ENCODE measurements at places on chromosomes 7 and 10.

GRCh38 chr10:86962981-86963310 is 4.5 kb downstream of the SNCG start:
- DNase-seq = no peak

DNA sequence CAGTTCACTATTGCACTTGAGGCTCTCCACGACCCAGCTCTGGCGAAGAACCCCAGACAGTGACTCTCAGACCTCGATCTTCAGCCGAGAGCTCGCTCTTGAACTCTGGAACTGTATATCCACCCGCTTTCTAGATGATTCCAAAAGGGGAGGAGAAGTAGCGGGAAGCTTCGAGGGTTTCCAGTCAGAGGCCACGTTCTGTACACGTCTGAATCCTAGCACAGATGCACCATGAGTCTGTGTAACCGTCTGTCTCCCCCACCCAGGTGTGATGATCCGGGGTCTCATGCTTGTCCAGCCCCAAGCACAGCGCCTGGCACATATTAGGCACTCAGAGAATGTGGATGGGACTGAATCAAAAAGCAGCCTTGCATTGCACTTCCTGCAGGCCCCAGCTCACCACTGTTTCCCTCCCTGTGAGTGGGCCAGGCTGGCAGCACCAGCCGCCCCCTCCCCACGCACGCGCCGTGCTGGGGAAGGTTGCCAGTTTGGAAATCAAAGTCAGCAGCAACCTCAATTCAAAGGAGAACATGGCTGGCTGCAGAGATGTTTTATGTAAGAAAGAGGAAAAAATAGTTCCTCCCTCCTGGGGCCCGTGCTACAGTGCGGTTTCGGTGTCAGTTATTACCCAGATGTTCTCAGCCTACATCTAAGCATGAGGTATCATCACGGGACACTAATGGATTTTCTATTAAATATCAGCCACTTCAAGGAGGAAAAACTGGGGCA is 5.7 kb downstream of the GRID2IP start:
- DNase-seq = no peak

- DNase-seq = no peak
Measured at GRCh38 chr7:105674200-105674920, 93.1 kb upstream of the EFCAB10 start.

DNA sequence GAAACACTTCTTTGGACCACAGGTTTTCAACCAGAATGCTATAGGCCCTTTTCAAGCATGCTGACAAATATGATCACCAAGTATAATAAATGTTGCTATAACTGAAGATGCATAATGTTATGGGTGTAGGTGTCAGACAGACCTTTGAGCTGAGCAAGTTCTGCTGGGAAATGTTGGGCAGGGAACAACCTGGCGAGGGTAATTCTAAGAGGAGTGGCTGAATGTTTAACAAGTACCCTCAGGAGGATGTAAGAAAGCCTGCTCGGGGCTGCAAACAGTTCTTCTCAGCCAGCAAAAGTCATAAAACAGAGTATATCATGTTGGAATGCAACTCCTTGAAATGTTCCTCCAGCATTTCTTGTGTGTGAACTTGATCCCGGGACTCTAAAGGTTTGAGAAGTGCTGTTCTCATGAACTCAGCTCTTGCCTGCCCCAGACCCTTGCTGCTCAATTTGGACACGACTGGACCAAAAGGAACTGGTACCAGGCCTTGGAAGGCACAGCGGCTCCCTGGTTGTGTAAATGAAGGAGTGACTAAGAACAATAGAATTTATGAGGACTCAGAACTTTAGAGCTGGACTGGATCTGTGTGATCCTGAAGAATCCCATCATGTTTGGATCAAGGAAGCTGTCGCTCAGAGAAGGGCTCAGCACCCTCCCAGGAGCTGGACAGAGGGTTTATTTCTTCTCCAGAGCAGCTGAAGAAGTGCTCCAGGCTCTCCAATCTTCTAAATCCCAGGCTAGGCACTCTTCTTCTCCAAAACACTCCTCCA is 143.2 kb upstream of the ANK3 start:
- DNase-seq = no peak

- DNase-seq = no peak
Measured at GRCh38 chr10:95243318-95243617, 47.5 kb downstream of the PDLIM1 start.

- DNase-seq = peak; percentile 26
Measured at GRCh38 chr7:21941611-21942141, 4.0 kb downstream of the CDCA7L start.

DNA sequence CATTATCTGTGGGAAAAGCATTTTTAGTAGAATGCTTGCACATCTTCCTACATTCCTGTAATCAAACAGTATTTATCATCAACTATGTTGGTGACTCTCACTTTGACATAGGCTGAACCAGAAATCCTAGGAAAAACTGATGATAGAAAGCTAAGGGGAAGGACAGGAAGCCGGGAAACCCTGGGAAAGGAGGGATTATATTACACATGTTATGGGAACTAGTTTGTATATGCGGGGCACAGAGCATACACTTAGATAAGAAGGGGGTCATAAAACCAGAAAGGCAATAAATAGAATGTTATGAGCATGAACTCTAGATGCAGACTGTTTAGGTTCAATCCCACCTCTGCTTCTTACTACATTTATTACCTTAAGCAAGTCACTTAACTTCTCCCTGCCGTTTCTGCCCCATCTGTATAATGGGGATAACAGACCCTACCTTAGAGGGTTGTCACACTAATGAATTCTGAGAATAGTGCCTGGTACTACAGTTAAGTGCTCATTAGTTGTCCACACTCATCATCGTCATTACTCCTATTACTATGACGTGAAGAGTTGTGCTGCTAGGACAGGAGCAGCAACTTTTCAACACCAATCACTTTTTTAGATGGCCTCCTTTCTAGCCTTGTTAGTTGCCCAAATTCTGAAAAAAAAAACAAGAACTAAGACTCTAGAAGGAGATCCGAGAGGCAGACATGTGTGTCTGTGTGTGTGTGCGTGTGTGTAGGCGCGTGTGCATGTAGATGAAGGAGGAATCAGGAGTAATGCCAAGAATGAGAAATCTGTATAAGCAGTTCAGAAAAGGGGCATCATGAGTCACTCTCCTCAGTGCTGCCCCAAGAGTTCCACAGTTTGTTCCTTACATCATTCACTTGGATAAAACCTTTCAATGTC is 52.2 kb downstream of the KMT2C start:
- DNase-seq = peak; percentile 86

GRCh38 chr7:89926194-89926593 is 228.1 kb upstream of the STEAP1 start:
- no peak for DNase-seq

DNA sequence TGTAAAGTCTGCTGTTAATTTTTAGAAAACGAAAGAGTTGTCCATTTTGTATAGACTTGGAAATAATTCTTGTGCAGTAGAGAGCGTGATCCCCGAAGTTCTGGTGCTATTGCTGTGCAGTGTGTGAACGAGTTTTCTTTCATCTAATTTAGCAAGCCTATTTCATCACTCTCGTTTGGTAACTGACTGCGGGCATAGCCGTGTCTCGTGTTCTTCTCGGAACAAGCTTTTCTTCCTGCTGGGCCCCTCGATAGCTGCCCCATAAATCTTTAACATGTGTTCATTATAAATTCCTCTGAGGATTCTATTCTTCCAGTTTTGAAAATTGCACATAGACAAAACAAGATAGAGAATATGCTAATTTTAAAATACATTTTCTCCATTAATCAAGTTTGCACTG is 622.0 kb upstream of the PFKP start:
- no peak for DNase-seq

DNA sequence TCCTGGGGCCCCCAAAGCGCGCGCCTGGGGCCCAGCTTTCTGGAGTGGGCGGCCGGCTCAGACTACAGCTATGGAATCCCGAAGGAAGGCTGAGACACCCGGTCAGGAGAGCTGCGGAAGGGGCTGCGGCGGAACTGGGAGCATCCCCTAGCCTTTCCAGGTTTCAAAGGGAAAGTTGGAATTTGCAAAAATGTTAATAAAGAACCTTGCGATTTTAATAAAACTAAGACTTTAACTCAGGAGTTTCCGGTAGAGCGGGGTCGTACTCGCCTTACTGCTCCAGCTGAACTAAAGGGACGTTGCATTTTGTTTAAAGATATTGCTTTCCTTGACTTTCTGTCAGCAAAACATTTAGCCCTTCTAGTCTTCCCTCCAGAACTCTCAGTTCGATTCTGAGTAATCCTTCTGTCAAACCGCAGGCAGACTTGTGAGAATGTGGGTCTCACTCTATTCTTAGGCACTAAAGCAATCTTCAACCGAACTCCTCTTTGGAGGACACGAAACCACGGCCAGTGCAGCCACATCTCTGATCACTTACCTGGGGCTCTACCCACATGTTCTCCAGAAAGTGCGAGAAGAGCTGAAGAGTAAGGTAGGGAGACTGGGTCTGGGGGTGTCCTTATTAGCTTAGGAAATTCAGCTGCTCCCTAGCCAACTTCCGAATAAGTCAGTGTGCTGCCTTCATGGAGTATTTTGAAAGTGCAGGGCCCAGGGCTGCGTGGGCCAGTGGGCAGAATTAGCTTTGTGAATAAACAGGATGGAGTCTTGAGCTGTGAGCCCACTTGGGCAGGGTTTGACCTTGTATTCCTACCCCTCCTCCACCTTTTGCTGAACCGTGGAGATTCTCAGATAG is 1.9 kb downstream of the CYP26A1 start:
- no peak for DNase-seq

- no peak for DNase-seq
Measured at GRCh38 chr7:26305090-26305868, 13.6 kb downstream of the SNX10 start.

GRCh38 chr7:20470726-20471125 is 140.0 kb downstream of the ITGB8 start:
- DNase-seq = no peak

DNA sequence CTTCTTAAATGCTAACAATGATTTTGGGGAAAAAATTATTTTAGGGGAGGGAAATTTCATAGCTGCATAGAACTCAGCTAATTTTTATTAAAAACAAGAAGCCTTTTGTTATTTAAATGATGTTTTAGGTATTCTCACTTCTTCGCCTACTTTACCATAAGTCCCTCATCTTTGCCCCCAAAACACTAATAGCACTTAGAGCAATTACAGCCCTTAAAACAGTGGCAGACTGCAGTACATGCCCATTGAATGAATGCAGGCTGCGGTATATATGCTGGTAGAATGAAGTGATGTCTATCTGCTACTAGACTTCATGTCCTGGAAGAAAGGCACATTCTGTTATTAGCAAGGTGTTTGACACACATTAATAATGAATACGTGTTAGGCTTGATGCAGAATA is 2.9 kb upstream of the SPAG6 start:
- no peak for DNase-seq

DNA sequence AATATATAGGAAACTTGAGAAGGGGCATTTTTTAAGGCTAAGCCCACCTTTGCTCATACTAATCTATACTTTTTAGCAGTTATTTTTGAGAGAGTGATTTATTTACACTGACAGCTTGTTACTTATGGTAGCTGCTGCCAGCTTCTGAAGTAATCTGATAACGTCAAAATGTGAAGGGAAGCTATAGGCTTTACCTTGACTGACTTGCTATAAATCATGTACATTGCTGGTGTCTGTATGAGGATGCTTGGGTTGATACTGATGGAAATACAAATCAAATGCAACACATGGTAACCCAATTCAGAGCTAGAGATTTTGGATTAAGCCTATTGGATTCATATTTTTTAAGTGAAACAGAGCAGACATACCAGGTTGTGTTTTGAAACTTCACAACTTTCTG is 299.4 kb downstream of the LRMDA start:
- no peak for DNase-seq

DNA sequence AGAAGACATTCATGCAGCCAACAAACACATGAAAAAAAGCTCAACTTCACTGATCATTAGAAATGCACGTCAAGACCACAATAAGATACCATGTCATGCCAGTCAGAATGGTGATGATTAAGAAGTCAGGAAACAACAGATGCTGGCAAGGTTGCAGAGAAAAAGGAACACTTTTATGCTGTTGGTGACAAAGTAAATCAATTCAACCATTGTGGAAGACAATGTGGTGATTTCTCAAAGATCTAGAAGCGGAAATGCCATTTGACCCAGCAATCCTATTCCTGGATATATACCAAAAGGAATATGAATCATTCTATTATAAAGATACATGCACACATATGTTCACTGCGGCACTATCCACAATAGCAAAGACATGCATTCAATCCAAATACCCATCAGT is 77.6 kb downstream of the C10orf90 start:
- no peak for DNase-seq

- peak; percentile 29 for DNase-seq
Measured at GRCh38 chr7:92813390-92814024, 22.9 kb downstream of the CDK6 start.

GRCh38 chr7:49703337-49703736 is 70.1 kb upstream of the VWC2 start:
- DNase-seq = no peak

GRCh38 chr10:62244785-62245467 is 23.7 kb downstream of the RTKN2 start:
- DNase-seq = peak; percentile 89

GRCh38 chr10:28127881-28128280 is 129.0 kb upstream of the ODAD2 start:
- DNase-seq = no peak

GRCh38 chr10:62653254-62653653 is 151.3 kb upstream of the ADO start:
- DNase-seq = no peak

- no peak for DNase-seq
Measured at GRCh38 chr7:12722136-12722535, 34.7 kb downstream of the ARL4A start.

GRCh38 chr10:49281461-49281860 is 17.5 kb upstream of the C10orf71 start:
- DNase-seq = no peak

DNA sequence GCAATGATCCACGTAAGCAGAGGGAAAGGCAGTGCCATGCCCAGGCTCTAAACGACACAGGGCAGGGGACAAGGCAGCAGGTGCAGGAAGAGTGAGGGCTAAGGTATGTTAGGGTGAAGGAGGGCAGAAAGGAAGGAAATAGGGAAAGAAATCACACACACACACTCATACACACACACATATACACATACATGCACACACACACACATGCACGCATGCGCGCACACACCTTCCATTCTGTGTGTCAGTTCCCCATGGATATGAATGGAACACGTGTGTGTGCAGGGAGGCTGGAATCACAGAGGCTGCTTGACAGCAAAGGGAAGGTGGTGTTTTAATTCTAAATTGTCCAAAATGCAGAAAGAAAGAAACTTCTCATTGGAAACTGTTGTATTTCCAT is 6.2 kb upstream of the PHYH start:
- DNase-seq = no peak

DNA sequence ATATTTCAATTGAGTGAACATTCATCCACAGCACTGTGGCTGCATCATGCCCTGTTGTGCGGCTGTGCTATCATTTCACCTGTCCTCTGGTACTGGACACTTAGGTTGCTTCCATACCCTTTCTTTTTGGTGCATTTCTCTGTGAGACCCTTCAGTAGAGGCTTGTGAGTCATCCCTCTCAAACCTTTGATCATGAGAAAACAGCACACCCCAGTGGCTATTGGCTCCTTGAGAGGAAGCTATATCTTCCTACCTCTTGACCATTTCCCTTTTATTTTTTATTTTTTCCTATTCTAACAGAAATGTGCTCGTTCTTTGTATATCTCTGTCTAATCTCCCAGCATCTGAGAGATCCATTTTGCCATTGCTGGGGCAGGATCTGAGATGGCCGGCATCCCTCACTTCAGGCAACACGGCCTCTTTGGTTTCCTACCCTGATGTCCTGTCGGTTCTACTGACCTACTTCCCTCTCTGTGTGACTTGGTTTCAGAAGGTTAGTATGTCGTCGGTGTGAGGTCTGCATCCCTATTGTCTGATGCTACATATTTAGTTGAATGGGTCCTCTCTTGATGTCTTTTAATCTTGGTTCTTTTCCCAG is 23.8 kb upstream of the PIK3AP1 start:
- DNase-seq = peak; percentile 21

GRCh38 chr10:14815681-14816080 is 22.2 kb downstream of the CDNF start:
- DNase-seq = peak; percentile 7
